NCI-H1105 treated with DMSO at 0.1 percent for 48 hours (cell line): ENCODE measurements at places on chromosomes 2 and 18.

DNA sequence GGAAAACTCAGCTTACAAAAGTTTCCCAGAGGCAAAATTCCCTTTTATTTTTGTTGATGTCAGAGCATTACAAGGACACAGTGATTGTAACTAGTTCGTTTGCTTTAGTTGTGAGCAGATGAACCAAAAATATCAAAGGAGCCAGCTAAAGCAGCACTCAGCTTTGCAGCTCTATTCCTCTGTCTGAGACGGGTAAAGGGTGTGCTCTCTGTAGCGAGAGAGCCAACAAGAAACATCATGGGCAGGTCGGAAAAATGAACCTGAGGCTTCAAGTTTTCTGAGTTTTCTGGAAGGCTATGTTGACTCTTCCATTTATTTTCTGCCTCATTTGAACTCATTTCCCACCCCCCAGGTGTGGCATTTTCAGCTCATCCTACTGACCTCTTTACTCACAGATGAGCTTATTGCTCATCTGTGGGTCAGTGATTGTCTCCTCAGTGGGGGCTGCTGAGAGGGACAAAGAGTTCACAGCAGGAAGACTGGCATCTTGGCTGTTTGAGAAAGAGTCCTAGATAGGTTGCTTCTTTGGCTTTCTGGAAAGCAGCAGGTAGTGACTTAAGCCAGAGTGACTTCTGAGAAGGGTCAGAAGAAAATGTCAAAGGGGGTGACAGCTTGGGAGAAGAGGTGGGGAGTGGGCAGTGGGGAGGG is 66.6 kb upstream of the EPC2 start:
- DNase-seq: no peak

DNA sequence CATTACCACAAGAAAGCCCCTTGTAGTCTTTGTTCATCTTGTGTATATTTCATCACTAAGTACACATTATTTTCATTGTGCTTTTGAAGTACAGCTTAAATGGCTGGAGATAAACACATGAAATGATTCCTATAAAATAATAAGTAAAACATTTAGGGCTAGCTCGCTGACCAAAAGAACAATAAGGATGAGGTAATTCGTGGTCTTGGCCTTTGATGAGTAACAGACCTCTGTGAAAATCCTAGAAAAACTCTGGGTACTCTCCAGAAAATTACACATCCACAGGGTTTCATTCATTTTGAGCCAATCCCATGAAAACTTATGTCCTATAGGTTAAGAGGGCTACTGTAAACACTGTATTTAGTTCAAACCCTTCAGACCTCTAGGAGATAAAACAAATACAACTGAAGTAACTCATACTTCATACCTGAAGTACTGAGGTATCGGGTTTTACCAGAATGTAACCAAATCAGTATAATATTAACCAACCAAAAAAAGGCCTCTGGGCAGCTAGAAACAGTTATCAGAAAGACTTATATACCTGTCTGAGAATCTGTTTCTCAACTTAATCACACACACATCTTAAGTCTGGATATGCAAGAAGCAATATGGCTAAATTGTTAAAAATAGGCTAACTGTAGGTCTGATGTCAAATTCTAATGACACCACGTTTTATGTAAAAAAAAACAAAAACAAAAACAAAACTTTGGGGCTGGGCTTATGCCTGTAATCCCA is 31.0 kb downstream of the CFAP36 start:
- DNase-seq: no peak

DNA sequence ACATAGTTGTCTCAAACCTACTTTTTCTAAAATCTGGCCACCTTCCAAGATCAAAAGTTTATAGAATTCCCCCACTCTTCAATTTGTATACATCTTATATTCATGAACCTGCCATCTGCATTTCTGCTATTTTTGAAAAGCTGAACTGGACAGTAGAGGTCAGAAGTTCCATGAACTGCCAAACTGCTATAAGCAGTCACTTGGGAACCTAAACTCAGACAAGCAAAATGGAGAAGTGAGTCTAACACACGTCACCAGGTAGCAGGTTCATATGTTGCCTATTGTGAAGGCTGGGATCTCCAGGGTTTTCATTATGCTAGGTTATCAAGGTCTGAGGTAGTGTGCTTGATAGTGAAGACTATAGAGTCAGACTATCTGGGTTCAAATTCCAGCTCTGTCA is 2.0 kb upstream of the MYO1B start:
- no peak for DNase-seq

DNA sequence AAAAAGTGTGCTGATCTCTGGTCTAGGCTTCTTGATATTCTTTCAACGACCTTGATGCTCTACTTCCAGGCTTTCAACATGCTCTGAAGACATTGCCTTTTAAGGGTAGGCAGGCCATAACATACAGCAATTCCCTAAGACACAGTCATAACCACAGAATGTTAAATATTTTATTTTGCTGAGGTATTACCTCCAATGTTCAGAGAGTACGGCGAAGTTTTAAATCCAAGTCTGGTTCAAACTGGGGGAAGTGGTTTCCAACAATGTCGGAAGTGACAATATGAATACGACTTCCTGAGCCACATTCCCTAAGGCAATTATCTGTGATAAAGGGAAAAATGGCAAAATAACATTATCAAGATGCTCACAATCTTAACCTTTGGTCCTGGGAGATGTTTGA is 1077.9 kb upstream of the PIK3C3 start:
- no peak for DNase-seq

- DNase-seq: no peak
Observed at GRCh38 chr2:225164401-225165050, 122.3 kb upstream of the DOCK10 start.

- no peak for DNase-seq
Observed at GRCh38 chr18:9706081-9706935, 1.8 kb upstream of the RAB31 start.

- no peak for DNase-seq
Observed at GRCh38 chr18:79314838-79315388, 80.8 kb upstream of the NFATC1 start.
